ENCODE measurements at places on chromosomes 6 and 20. TPM values are rescaled to one million over a fixed set of nuclear protein-coding genes. Genes with fewer than 3 reads are reported as not detected.
A peak's percentile ranks its signal among the peaks of the same experiment; 100 is the strongest.

Gene PMEPA1
- total RNA-seq = 1.3 TPM

Gene CDH22
- total RNA-seq = not detected

Gene C6orf141
- total RNA-seq = not detected

Gene NCOA5
- 24.6 TPM for total RNA-seq

Gene PGBD1
- 2.0 TPM for total RNA-seq

Gene ZNF165
- 0.50 TPM for total RNA-seq

Gene ZNF334
- total RNA-seq = 1.4 TPM

Gene VSTM2L
- 0.20 TPM for total RNA-seq

- H3K27me3 ChIP-seq = no peaks in the 10 kb centered on the region
- H3K4me3 ChIP-seq = no peak overlapping the region
- H3K27ac ChIP-seq = no peak overlapping the region
Observed at GRCh38 chr20:4781211-4781610, 59.5 kb downstream of the PRND start.

- H3K27me3 ChIP-seq = no peaks in the 10 kb centered on the region
- H3K27ac ChIP-seq = peak overlapping the region; percentile 91
- H3K36me3 ChIP-seq = no peaks in the 10 kb centered on the region
- peak; percentile 72 for DNase-seq
- H3K4me1 ChIP-seq = peaks cover 90% of the 10 kb centered on the region
- peak overlapping the region; percentile 79 for H3K4me3 ChIP-seq
Observed at GRCh38 chr6:142845624-142846458, 99.1 kb downstream of the HIVEP2 start.

GRCh38 chr6:4459032-4459431 lies 317.2 kb upstream of the CDYL start:
- H3K4me3 ChIP-seq = no peak overlapping the region
- no peak overlapping the region for H3K27ac ChIP-seq
- H3K4me1 ChIP-seq = no peaks in the 10 kb centered on the region

- H3K27ac ChIP-seq = peak overlapping the region; percentile 72
- peak overlapping the region; percentile 84 for H3K4me3 ChIP-seq
- H3K27me3 ChIP-seq = peaks cover 23% of the 10 kb centered on the region
- peaks cover 24% of the 10 kb centered on the region for H3K36me3 ChIP-seq
Observed at GRCh38 chr20:1392443-1392692, 486 bp downstream of the FKBP1A start.

- H3K27me3 ChIP-seq = peaks cover 5% of the 10 kb centered on the region
- H3K4me3 ChIP-seq = no peak overlapping the region
- DNase-seq = no peak
- no peaks in the 10 kb centered on the region for H3K36me3 ChIP-seq
- H3K4me1 ChIP-seq = no peaks in the 10 kb centered on the region
- H3K27ac ChIP-seq = no peak overlapping the region
Observed at GRCh38 chr6:143009851-143010250, 50.8 kb upstream of the AIG1 start.

DNA sequence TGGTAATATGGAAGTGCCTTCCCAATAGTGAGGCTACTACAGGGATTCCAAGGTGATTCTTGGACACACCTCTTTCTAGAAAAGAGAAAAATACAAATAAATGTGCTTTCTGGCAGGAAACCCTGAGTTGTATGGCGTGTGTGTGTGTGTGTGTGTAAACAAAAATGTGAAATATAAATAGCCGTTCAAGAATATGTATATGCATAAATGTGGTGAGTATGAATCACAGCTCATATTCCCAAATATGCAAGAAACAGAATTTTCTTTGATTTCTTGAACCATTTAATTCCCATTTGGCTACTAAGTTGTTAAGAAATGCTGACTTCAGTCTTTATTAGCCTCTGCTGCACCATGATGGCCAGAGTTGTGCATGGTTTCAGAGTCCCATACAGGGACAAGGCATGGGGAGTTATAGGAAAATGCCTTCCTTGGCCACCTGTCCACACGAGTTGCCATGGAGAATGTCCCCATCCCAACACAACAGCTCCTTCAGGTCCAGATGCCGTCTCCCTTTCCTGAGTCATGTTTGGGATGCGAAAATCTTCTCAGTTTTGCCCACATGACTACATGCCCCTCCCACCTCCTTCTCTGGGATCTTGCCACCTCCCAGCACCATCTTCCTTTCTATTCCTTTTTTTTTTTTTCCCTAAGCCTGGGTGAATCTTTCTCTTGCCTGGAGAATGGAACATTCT lies 312.4 kb upstream of the ECI2 start:
- H3K27ac ChIP-seq = no peak overlapping the region
- H3K27me3 ChIP-seq = no peaks in the 10 kb centered on the region
- no peaks in the 10 kb centered on the region for H3K4me1 ChIP-seq
- DNase-seq = no peak
- H3K4me3 ChIP-seq = no peak overlapping the region

DNA sequence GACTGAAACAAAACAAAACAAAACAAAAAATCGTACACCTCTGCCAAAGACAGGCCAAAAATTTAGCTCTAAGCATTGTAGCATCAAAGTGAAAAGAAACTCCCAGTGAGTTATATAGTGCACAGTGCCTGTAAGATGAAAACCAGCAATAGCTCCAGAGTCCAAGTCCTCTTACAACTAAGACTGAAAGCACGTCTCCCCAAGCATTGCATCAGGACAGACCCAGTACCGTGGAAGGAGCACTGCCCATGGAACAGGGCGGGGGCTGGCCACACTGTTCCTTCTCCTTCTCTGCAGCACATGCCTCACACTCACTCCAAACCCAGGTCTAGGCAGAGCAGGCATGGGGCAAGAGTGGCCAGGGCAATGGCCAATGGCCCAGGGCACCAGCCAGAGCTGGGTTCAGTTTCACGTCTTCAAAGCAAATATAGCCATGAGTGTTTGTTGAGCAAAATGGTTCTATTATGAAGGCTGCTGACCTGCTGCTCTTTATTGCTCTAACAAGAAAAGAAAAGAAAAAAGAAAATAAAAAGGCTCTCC lies 72.2 kb upstream of the PBOV1 start:
- no peak overlapping the region for H3K4me3 ChIP-seq
- H3K36me3 ChIP-seq = no peaks in the 10 kb centered on the region
- no peak overlapping the region for H3K27ac ChIP-seq
- peaks cover 5% of the 10 kb centered on the region for H3K4me1 ChIP-seq
- H3K27me3 ChIP-seq = no peaks in the 10 kb centered on the region

DNA sequence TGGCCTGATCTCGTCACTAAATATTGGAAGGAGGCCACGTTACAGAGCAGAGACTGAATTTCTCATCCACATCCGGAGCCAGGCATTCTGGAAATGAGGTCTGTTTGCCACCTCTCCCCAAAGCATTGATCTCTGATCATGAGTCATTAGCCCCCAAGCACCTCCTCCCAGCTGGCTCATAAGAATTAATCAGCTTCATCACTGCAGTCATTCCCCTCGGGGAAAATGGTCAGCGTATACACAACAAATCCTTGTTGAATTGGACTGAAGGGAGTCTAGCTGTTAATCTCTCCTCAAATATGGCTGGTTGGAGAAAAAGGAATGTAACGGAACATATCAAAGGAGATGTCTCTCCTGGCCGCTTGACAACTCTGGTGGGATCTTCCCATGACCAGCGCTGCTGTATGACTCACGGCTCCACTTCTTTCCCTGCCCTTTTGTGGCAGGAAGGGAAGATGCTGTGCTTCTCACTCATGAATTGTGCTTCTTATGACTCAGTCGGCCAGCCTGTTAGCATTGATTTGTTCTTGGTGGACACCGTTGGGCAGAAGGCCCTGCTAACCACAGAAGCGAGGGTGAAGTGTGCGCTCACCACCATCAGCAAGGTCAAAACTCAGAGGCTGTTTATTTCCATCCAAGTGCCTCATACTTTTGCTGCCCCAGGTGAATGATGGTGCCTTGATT lies 76.7 kb downstream of the RNF182 start:
- no peak for DNase-seq
- H3K4me3 ChIP-seq = no peak overlapping the region
- H3K27ac ChIP-seq = no peak overlapping the region
- no peaks in the 10 kb centered on the region for H3K36me3 ChIP-seq

- H3K4me1 ChIP-seq = peaks cover 14% of the 10 kb centered on the region
- H3K36me3 ChIP-seq = no peaks in the 10 kb centered on the region
- no peak overlapping the region for H3K27ac ChIP-seq
- H3K4me3 ChIP-seq = no peak overlapping the region
- peaks cover 8% of the 10 kb centered on the region for H3K27me3 ChIP-seq
- DNase-seq = no peak
Observed at GRCh38 chr6:100479179-100480035, 14.7 kb upstream of the SIM1 start.

DNA sequence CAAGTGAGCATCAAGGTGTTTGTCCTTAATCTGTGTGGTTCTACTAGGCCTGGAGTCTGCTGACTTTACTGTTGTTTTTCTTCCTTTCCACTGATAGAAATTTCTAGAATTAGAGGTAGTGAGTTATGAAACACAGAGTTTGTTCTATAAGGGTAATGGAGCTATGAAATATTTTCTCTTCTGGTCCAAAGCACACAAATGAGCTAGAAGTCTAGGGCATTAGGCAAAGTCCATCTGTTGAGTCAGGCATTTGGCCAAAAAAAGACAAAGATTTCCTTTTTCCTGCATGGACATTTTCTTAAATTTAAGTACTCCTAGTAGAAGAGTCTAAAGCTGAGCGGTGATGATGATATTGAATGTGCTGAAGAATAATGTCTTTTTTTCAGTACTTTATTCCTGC lies 174.3 kb upstream of the STXBP5 start:
- H3K4me3 ChIP-seq = no peak overlapping the region
- no peak overlapping the region for H3K27ac ChIP-seq

DNA sequence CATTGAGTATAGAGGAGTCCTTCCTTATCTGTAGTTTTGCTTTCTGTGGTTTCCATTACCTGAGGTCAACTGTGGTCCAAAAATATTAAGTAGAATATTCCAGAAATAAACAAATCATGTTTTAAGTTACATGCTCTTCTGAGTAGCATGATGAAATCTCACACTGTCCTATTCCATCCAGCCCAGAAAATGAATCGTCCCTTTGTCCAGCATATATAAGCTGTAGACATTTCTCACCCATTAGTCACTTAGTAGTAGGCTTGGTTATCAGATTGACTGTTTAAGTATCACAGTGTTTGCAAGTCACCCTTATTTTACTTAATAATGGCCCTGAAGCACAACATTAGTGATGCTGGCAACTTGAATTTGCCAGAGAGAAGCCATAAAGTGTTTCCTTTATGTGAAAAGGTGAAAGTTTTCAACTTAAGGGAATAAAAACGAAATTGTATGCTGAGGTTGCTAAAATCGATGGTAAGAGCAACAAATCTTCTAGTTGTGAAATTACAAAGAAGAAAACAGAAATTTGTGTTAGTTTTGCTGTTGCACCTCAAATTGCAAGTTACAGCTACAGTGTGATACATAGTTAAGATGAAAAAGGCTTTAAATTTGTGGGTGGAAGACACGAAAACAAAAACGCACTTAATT lies 198.6 kb upstream of the SIM1 start:
- H3K36me3 ChIP-seq = peaks cover 5% of the 10 kb centered on the region
- no peak for DNase-seq
- H3K27ac ChIP-seq = no peak overlapping the region
- peaks cover 11% of the 10 kb centered on the region for H3K4me1 ChIP-seq
- H3K27me3 ChIP-seq = no peaks in the 10 kb centered on the region
- no peak overlapping the region for H3K4me3 ChIP-seq

GRCh38 chr6:31293343-31293742 lies 21.5 kb upstream of the HLA-C start:
- no peak overlapping the region for H3K4me3 ChIP-seq
- H3K4me1 ChIP-seq = no peaks in the 10 kb centered on the region
- no peak overlapping the region for H3K27ac ChIP-seq

DNA sequence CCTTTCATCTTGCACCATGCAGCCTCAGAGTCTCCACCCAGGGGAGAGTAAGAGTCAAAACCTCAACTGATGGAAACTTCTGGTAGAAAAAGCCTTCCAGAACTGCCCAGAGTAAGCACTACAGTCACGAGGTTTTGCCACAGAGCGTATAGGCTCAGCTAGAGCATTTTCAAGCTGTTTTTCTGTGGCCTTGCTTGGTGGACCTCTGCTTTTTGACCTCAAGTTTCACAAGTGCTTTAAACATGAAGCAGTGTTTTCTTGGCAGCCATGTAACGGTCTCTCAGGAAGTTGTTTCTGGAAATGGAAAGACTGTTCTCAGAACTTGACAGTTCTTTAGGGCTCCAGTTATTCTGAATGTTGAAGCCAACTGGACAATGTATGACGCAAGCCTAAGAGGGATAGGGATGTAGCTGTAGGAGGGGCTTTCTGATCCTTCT lies 146.5 kb downstream of the ZDHHC14 start:
- no peaks in the 10 kb centered on the region for H3K27me3 ChIP-seq
- H3K27ac ChIP-seq = peak overlapping the region; percentile 83
- H3K4me3 ChIP-seq = no peak overlapping the region
- DNase-seq = peak; percentile 61

GRCh38 chr6:37477656-37478435 lies 21.8 kb downstream of the CCDC167 start:
- H3K36me3 ChIP-seq = peaks cover 80% of the 10 kb centered on the region
- H3K4me3 ChIP-seq = no peak overlapping the region
- DNase-seq = no peak
- H3K27ac ChIP-seq = no peak overlapping the region
- H3K4me1 ChIP-seq = peaks cover 2% of the 10 kb centered on the region
- H3K27me3 ChIP-seq = no peaks in the 10 kb centered on the region

- peaks cover 71% of the 10 kb centered on the region for H3K4me1 ChIP-seq
- no peak overlapping the region for H3K4me3 ChIP-seq
- H3K27ac ChIP-seq = peak overlapping the region; percentile 41
- no peaks in the 10 kb centered on the region for H3K36me3 ChIP-seq
Observed at GRCh38 chr20:23145281-23145700, 59.2 kb upstream of the CD93 start.

DNA sequence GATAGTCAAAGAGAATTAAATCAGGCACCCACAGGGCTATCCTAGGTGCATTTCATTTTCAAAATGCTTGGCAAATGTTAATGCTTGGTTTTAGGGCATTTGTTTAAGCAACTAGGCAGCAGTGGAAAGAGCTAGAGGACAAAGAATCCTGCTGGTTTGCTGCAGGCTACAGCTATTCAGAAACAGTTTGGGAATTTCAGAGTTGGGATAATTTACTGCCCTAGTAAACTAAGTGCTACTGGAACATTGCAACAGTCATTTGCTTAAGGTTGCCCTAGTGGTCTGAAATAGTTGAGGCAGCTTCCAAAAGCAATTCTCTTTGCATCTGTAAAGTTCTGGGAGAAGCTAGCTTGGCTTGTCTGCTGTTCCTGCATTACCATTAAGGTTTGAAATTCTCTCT lies 312.7 kb downstream of the LAMA2 start:
- DNase-seq = no peak
- no peaks in the 10 kb centered on the region for H3K27me3 ChIP-seq
- no peak overlapping the region for H3K4me3 ChIP-seq
- H3K4me1 ChIP-seq = no peaks in the 10 kb centered on the region
